ENCODE measurements at places on chromosomes 1 and 21. TPM values are rescaled to one million over a fixed set of nuclear protein-coding genes. Genes with fewer than 3 reads are reported as not detected.

- DNase-seq: no peak
Measured at GRCh38 chr1:81738875-81739274, 61.9 kb upstream of the ADGRL2 start.

GRCh38 chr1:117110774-117111173, 10.8 kb downstream of the TRIM45 start:
- DNase-seq: no peak

- DNase-seq: no peak
Measured at GRCh38 chr1:167455786-167456446, 62.4 kb downstream of the CD247 start.

DNA sequence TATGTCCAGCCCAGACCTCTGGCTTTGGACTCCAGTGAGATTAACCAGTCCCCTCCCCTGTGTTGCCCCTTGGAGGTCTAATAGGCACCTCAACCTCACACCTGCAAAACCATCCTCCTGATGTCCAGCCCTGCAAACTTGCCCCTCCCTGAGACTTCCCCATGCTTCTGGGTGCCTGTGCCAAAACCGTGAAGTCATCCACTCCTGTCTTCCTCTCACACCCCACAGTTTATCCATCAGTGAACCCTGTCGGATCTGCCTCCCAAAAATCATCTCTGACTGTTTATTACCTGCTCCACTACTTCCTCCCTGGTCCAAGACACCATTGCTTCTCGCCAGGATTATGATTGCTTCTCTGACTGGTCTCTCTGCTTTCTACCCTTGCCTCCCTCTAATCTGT, 31.7 kb upstream of the PADI1 start:
- no peak for DNase-seq

DNA sequence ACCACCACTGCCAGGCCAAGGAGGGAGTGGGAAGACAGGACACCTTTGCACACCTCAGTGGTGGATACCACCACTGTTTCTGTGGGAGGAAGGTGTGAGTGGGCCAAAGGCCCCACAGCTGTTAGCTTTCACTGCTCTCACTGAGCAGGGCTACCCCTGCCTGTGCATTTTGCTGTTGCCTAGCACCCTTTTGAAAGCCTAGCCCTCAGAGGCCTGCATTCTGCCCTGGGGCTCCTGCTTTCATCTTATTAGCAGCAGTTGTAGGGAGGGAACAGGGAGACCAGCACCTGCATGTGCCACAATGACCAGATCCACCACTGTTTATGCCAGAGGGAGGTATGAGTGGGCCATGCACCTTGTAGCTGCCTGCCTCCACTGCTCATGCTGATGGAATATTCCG, 110.9 kb upstream of the C21orf91 start:
- no peak for DNase-seq

GRCh38 chr1:45566722-45567121, 16.1 kb downstream of the AKR1A1 start:
- no peak for DNase-seq

- DNase-seq: no peak
Measured at GRCh38 chr21:33825915-33826314, 89.7 kb downstream of the ATP5PO start.

- DNase-seq: no peak
Measured at GRCh38 chr1:226738421-226738994, 574 bp downstream of the ITPKB start.

- no peak for DNase-seq
Measured at GRCh38 chr1:91226741-91227140, 177.9 kb downstream of the HFM1 start.

DNA sequence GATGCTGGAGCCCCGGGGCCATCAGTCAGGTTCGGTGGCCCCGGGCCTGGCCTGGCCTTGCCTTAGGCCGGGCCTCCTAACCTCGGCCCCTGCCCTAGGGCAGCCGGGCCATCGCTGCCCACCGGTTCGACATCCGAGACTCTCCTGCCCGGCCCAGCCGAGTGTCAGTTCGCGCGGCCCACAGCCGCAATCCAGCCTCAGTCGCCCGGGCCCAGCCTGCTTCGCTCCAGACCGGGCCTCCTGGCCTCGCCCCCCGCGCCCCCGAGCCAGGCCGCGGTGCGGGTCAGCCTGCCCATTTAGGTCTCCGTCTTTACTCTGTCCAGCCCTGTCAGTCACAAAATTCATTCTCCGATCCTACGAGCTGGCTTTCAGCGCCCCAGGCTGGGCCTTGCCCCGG, 777 bp downstream of the LRRC41 start:
- no peak for DNase-seq

DNA sequence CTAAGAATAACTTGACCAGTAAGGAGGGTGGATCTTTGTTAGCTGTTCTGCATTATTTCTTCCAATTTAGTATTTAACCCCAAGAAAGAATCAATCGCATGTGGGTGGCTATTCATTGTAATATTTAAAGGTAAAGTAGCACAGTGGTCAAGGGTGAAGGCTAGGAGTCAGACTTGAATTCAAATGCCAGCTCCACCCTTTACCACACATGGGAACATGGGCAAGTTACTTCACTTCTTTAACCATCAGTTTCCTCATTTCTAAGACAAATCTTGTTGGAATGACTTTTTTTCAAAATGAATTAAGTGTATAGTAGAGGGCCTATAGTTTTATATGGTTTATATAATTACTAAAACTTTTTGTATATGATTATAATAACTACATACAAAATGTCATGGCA, 71.3 kb upstream of the S1PR1 start:
- no peak for DNase-seq

DNA sequence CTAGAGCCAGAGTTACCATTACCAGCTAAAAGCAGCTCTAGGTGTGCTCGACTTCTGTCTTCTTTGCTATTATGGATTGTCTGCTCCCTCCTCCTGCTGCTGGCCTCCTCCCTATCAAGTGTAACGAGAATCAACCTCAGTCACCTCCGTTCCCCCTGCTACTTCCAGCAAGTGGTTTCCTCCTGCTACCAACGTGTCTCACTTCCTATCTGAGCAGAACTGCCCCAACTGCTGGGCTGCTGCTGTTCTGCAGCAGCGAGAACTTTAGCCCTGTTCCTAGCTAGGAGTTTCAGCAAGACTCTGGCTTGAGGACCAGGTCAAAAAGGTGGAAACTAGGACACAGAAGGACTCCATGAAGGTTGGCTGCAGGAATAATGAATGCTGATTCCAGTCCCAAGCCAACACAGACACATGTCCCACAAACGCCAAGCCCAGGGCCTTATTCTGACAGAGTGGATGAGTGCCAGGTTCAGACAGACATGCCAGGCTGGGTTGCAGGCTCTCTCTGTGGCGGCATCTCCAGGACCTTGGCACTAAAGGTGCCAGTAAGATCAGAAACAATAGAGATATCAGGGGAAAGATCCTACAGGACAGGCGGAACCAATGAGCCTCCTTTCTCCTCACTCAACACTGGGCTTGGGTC, 46.9 kb downstream of the CD34 start:
- no peak for DNase-seq

- DNase-seq: no peak
Measured at GRCh38 chr21:44310628-44311507, 11.0 kb downstream of the PFKL start.

Gene ELAVL4
- 5.4 TPM for polyA plus RNA-seq

Gene TMPRSS2
- 31.2 TPM for polyA plus RNA-seq

Gene METTL18
- polyA plus RNA-seq: 13.9 TPM

Gene C4BPA
- polyA plus RNA-seq: 0.47 TPM

Gene KRTAP21-2
- not detected for polyA plus RNA-seq

Gene STUM
- 2.3 TPM for polyA plus RNA-seq

Gene PPOX
- polyA plus RNA-seq: 63.1 TPM

Gene AK5
- 4.8 TPM for polyA plus RNA-seq

Gene DBT
- polyA plus RNA-seq: 14.4 TPM
